ENCODE measurements at places on chromosomes 11 and 22. TPM values are rescaled to one million over a fixed set of nuclear protein-coding genes. Genes with fewer than 3 reads are reported as not detected.

DNA sequence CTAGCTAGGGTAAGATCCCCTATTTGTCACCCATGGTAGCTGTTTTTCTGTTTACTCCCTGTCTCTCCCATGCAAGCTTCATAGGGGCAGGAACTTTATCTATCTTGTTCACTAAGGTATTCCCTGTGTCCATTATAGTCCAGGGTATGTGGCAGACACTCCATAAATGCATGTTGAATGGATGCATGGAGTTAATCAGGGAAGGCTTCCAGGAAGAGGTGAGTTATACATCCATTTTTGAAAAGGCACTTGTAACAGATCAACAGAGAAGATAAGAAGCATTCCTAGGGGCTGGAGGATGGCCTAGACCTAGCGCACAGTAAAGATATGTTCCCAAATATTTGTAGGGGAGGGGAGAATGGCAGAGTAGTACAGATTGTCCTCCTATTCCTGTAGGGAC is 130.3 kb downstream of the BUD13 start:
- DNase-seq, result no peak

- peak; percentile 64 for DNase-seq
These were observed 1.5 kb downstream of the MAFF start for GRCh38 chr22:38203090-38203810.

- DNase-seq, result no peak
These were observed 754 bp downstream of the OR52A1 start for GRCh38 chr11:5153574-5154431.

TTLL12 gene
- total RNA-seq, result 105 TPM

DNA sequence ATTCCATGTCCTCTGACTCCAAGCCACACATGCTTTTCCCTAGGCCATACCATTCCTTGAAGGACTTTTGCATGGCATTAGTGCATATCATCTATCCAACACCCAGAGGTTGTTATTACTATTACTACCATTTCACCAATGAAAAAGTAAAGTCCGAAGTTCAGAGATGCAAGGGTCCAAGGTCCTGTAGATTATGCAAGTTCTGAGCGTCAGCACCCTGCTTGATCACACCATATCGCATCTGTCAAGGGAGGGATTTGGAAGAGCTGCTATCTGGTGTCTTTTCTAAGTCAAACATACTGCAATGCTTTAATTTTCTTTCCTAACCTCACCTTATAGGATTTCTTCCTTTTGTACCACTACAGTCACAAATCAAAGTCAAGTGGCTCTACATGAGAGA is 214.7 kb upstream of the CADM1 start:
- no peak for DNase-seq
